ENCODE measurements at places on chromosomes 5 and 9.
A peak's percentile ranks its signal among the peaks of the same experiment; 100 is the strongest.

DNA sequence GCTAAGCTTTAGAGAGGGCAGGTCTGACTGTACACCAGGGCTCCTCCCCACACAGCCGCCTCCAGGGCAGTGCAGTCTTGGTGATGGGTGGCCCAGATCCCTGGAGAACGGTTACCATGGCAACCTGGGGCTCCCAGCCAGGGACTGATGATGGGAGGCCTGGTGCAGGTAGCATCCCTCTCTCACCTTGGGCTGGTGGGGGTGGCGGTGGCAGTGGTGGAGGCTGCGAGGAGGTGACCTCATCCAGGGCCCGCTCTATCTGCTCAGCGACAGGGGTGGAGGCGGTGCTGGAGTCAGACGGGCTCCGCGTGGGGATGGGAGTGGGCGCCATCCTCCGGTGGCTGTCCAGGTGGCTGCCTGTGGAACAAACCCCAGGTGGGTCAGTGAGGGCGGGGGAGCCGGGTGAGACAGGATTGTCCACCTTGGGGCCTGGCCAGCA, 12.3 kb downstream of the PRR7 start:
- DNase-seq: peak; percentile 44

- peak; percentile 69 for DNase-seq
Measured at GRCh38 chr9:5587024-5587423, 41.9 kb upstream of the RIC1 start.

DNA sequence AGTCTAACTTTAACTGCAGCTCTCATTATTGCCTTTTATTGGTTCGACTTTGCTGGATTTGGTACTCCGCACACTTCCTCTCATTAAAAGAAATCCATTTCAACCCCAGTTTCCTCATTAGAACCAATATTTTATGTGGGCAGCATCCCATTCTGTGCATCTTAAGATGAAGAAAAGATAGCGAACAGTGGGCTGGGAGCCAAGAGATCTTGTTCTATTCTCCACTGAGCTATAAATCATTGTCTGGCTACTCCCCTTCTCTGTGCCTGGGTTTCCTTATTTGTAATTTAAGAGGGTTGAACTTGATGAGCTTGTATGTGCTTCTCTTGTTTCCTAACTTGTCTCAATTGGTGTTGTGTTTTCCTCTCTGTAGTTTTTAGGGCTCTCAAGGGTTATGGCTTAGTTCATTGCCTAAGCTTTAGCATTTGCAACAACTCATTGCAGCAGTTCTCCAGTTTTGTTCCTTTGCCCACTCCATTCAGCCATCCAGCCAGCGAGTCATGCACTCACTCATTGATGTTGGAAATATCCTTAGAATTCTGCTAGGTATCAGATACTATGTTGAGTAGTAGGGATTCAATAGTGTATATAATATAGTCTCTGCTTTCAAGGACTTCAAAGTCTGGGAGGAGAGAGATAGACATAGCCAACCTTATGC, 273.3 kb upstream of the TNC start:
- DNase-seq: no peak

DNA sequence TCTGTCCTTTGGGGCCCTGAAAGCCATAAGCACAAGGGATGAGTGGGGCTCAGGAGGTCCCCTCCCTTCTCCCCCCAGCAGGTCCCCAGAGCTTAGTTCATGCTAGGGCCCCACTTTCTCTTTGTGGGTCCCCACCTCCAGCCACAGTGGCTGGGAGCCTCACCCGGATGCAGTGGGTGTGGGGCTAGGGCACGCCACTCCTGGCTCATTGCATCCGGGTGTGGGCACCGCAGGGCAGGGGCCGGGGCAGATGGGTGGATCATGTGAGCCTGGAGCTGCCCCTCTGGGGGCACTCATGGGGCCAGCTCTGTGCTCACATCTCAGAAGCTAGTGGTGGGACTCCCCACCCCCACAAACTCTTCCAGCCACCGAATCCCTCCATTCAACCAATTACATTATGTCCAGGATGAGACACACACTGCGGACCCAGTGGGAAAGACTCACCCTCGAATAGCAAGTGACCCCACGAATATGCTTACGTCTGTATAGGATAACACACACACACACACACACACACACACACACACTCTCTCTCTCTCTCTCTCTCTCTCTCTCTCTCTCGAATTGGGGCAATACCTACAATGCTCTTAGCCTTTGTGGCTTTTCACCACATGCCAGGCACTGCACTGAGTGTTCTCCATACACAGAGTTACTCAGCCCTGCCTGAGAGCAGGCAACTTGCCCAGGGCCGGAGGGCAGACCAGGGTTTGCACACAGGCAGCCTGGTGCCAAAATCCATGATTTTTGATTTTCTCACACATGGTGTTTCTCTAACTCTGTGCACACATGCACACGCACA, 16.8 kb upstream of the PHYKPL start:
- DNase-seq: peak; percentile 80

DNA sequence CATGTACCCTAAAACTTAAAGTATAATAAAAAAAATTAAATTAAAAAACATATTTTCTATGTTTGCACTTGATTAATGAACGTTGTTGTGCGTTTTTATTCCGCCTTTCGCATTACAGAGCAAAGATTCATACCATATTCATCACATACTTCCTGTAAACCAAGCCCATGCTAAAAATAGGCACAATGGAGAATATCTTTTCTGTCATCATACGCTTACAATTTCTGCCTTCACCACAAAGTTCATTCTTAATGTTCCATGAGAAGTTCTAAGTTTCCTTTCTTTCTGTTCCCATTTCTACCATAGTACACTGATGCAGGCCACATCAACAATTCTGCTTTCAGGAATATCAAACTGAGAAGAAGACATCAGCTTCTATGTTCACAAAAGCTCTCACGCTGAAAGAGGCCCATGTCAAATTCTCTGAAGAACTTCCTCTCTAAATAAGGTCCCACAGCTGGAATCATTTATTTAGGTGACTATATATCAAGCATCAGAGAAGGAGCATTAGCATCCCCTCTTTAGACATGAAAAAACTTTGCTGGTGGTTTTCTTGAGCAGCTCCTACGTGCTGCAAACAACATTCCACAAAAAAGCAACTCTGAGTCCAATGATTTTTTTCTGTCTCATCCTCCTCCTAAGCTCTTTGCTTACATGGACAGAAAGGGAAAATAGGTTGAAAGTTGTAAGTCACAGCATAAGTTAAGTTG, 456.4 kb downstream of the CDH10 start:
- no peak for DNase-seq

DNA sequence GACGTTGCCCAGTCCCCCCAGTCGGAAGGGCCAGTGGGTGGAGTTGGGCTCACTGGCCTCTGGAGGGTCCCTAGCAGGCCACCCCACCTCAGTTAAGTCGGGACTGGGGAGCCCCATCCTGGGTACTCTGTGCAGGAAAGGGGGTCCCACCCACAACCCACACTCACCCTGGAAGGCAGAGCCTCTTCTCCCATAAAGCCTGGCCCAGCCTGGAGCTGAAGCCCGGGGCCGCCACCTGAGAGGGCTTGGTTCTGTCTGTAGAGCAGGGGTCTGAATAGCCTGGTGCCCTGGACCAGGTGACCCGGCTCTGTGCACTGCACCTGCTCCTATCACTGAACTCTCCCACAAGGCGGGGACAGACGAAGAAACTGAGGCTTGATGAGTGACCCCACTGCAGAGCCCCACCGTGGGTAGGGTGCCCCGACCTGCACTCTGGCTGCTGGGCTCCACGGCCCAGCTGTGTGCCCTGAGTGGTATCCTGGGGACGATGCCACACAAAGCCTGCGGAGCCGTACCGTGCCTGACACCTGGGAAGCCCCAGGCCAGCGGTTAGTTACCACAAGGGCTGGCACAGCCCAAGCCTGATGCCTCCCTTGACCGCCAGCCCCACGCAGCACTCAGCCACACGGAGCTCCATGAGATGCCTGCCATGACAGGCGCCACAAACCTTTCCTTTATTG, 7.3 kb downstream of the PTGES2 start:
- no peak for DNase-seq

GRCh38 chr5:65127161-65127901, 354.4 kb downstream of the ADAMTS6 start:
- peak; percentile 54 for DNase-seq

- no peak for DNase-seq
Measured at GRCh38 chr5:131786900-131787692, 9.7 kb downstream of the FNIP1 start.

- DNase-seq: no peak
Measured at GRCh38 chr9:20908461-20908860, 123.0 kb downstream of the HACD4 start.

- no peak for DNase-seq
Measured at GRCh38 chr9:108196332-108197007, 659.3 kb downstream of the ACTL7B start.

- DNase-seq: no peak
Measured at GRCh38 chr9:107312376-107313050, 29.4 kb downstream of the RAD23B start.

GRCh38 chr5:153153086-153153485, 337.4 kb upstream of the GRIA1 start:
- DNase-seq: no peak

DNA sequence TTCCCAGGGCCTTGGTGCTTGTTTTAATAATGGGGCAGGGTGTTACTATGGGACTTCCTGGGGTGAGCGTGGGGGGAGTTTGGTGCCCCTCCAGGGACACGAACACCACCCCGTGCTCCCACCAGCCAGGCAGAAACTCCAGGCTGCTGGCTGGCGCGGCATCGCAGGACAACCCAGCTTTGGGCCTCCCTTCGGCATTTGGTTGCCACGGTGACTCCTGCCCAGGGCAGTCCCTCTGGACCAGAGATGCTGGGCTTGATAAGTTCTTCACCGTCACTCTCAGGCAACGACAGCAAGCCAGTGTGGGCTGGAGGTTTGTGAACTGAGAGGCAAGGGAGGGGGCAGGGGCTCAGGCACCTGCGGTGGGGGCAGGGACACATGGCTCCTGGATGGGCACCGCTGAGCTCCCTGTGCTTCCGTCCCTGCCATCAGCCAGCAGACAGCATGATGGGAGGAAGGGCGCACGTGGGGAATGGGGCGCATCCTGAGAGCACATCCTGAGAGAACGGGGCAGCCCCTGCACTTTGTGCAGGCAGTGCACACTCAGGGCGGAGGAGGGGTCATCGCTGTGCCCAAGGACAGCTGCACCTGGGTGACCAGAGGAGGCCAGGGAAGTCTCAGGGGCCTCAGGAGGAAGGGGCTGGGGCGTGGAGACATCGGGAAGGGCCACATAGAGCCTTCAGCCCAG, 116.4 kb downstream of the RXRA start:
- DNase-seq: peak; percentile 55

- DNase-seq: peak; percentile 77
Measured at GRCh38 chr5:151164687-151165392, 7.3 kb upstream of the ANXA6 start.

GRCh38 chr9:34654323-34655051, 2.5 kb downstream of the IL11RA start:
- no peak for DNase-seq

DNA sequence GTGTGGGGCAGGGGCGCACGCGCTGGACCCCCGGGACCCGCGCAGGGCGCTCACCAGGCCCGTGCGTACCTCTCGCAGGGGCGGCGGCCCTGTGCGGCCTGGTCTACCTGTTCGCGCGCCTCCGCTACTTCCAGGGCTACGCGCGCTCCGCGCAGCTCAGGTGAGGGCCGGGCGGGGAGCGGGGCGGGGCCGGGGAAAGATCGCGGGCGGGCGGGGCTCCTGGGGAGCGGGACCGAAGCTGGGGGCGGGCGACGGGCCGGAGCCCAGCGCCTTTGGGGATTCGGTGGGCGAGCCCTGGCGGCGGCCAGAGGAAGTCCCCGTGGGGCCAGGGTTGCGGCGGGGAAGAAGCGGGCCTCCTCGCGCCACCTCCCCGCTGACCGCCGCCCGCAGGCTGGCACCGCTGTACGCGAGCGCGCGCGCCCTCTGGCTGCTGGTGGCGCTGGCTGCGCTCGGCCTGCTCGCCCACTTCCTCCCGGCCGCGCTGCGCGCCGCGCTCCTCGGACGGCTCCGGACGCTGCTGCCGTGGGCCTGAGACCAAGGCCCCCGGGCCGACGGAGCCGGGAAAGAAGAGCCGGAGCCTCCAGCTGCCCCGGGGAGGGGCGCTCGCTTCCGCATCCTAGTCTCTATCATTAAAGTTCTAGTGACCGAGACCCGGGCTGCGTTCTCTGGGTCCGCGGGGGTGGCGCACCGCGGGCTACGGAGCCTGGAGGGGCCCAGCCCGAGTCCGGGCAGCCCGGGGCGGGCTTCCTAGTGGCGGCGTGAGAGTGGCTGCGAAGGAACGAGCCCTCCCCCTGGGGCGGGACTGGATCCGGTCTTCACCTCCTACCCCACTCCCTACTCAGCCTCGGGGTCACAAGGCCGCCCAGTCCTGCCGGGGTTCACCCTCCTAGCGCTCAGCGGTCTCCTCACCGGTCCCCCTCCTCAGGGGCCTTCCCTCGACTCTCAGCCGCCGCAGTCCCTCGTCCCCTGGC, 2.4 kb downstream of the LTC4S start:
- DNase-seq: peak; percentile 92

DNA sequence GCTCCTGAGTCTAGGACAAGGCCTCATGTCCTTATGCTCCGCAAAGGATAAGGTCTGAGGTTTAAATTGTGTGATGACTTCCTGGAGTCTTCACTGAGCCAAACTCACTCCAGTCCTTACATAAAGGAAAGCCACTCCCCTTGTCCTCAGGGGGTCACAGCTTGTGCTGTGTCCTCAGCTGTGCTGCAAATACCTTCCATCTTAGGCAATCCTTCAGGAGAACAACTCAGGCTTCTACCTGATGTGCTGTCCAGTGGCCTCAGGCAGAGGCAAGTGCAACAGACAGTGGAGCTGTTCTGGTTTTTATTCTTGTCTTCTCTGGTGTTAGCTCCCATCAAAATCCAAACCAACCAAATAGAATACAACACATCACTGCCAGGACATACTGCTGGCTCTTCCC, 151.5 kb downstream of the TAF11L14 start:
- no peak for DNase-seq

DNA sequence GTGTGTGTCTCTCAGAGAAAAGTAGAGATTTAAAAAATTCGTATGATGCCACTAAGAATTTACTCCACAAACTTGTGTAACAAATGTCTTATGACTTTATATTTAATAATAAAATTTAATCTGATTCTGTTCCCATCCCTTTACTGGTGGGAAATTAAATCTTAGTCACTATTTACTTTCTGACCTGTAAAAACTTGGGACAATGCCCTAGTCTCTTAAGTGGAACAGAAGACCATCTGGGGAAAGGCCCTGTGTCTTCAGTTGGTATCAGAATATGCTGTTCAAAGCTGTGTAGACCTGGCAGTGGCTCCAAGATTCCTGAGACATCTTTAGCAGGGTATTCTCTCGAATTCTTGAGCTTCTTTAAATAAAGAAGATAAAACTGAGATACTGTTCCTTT, 2.6 kb upstream of the BDP1 start:
- no peak for DNase-seq

GRCh38 chr9:27029186-27029585, 23.7 kb upstream of the LRRC19 start:
- no peak for DNase-seq

- DNase-seq: no peak
Measured at GRCh38 chr9:9615086-9615485, 997.7 kb downstream of the PTPRD start.

- DNase-seq: peak; percentile 61
Measured at GRCh38 chr9:86983249-86983619, 35.9 kb upstream of the GAS1 start.

- DNase-seq: peak; percentile 52
Measured at GRCh38 chr5:154756868-154757813, 2.0 kb downstream of the LARP1 start.

DNA sequence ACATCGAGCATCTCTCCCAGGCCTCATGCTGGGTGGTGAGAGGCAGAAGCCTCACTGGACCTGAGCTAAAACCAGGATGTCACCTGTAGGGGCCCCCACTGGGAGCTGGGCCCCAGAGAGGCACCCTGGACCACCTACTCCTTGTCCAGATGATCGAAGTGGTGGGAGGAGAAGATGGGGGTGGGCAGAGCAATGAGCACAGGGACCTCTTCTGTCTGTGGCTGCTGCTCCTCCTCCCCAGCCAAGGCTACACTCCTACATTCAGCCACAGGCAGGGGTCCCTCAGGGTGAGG, 227.5 kb downstream of the CACNA1B start:
- no peak for DNase-seq

Data from Daoy (cell line).